ENCODE measurements at places on chromosomes 7 and 10. TPM values are rescaled to one million over a fixed set of nuclear protein-coding genes. Genes with fewer than 3 reads are reported as not detected.
A peak's percentile ranks its signal among the peaks of the same experiment; 100 is the strongest.

DNA sequence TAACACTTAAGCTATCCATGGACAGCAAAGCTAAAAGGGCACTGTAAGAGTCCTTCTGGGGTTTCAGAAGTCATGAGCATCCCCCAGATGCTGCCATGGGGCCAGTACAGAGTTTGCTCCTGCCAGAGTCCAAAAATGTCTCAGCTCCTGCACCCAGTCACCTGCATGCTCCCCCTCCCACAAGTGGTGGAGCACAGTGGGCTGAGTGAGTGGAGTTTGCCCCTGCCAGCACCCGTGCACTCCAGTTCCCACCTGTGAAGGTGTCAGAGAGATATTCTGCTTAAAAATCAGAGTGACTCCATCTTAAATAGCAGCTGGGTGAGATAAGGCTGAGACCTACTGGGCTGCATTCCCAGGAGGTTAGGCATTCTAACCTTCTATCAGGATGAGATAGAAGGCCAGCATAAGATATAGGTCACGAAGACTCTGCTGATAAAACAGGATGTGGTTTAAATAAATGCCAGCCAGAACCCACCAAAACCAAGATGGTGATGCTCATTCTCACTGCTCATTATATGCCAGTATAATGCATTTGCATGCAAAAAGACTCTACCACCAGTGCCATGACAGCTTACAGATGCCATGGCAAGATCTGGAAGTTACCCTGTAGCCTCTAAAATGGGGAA is 140.1 kb upstream of the ZNF92 start:
- no peaks in the 10 kb centered on the region for H3K36me3 ChIP-seq
- no peak for DNase-seq
- no peak overlapping the region for H3K27ac ChIP-seq
- no peaks in the 10 kb centered on the region for H3K4me1 ChIP-seq
- no peaks in the 10 kb centered on the region for H3K27me3 ChIP-seq

TMEM196 gene
- not detected for total RNA-seq

GRCh38 chr7:69893906-69894305 is 295.6 kb downstream of the AUTS2 start:
- H3K4me3 ChIP-seq = no peak overlapping the region
- DNase-seq = no peak
- no peaks in the 10 kb centered on the region for H3K27me3 ChIP-seq
- H3K4me1 ChIP-seq = no peaks in the 10 kb centered on the region
- no peak overlapping the region for H3K27ac ChIP-seq

GRCh38 chr7:81180573-81180972 is 261.7 kb upstream of the SEMA3C start:
- H3K4me3 ChIP-seq = no peak overlapping the region
- no peak for DNase-seq
- no peak overlapping the region for H3K27ac ChIP-seq
- H3K36me3 ChIP-seq = no peaks in the 10 kb centered on the region
- no peaks in the 10 kb centered on the region for H3K27me3 ChIP-seq

SPOCK2 gene
- total RNA-seq = 5.3 TPM

DNA sequence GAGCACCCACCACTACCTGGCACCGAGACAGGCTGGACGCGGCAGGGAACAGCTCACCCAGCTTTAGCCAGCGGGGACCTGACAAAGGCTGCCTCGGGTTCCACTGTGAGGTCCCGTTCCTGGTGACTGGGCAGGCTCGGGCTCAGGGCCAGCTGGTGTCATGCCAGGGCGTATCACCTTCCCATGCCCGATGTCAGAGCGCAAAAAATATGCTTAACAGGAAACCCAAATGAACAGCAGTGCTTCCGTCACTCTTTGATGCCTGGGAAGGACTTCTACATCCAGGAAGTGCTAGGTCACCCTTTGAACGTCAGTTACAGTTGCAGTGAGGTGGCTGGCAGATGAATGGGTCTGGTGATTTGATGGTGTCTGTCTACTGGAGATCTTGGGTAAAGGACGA is 106.0 kb downstream of the ADARB2 start:
- peaks cover 43% of the 10 kb centered on the region for H3K27me3 ChIP-seq
- DNase-seq = no peak
- H3K27ac ChIP-seq = no peak overlapping the region
- H3K4me1 ChIP-seq = no peaks in the 10 kb centered on the region

GRCh38 chr10:34814223-34814912 is 728 bp downstream of the PARD3 start:
- no peak overlapping the region for H3K27ac ChIP-seq
- H3K4me3 ChIP-seq = peak overlapping the region; percentile 63
- H3K36me3 ChIP-seq = no peaks in the 10 kb centered on the region

GRCh38 chr10:71665456-71665855 is 54.1 kb downstream of the C10orf105 start:
- no peak overlapping the region for H3K4me3 ChIP-seq
- no peaks in the 10 kb centered on the region for H3K4me1 ChIP-seq
- no peaks in the 10 kb centered on the region for H3K27me3 ChIP-seq
- H3K27ac ChIP-seq = no peak overlapping the region

GPR37 gene
- 1.8 TPM for total RNA-seq

CYP3A4 gene
- total RNA-seq = not detected

DNA sequence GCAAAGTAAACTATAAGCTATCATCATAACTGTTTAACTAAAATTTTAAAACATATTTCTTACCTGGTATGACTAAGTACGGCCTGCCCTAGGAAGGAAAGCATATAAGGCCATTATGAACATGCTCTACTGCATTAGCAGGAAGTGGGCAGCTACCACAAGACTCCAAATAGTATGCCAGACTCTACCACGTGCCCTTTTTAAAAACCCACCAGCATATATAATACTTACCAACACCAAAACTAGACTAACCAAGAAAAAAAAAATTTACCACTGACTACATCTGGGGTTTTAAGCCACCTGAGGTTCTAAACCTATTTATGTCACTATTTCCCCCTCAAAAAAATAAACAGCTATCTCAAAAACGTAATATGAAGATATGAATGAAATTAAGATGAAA is 30.1 kb downstream of the NUDCD3 start:
- H3K27me3 ChIP-seq = no peaks in the 10 kb centered on the region
- no peak overlapping the region for H3K4me3 ChIP-seq
- H3K4me1 ChIP-seq = no peaks in the 10 kb centered on the region
- DNase-seq = no peak

- no peak overlapping the region for H3K4me3 ChIP-seq
- no peaks in the 10 kb centered on the region for H3K36me3 ChIP-seq
- no peak overlapping the region for H3K27ac ChIP-seq
- no peaks in the 10 kb centered on the region for H3K27me3 ChIP-seq
- no peaks in the 10 kb centered on the region for H3K4me1 ChIP-seq
These were observed 141.0 kb downstream of the MACC1 start for GRCh38 chr7:20075992-20076820.

- no peaks in the 10 kb centered on the region for H3K36me3 ChIP-seq
- H3K4me3 ChIP-seq = no peak overlapping the region
- H3K27ac ChIP-seq = no peak overlapping the region
- peaks cover 24% of the 10 kb centered on the region for H3K4me1 ChIP-seq
- DNase-seq = no peak
These were observed 73.3 kb upstream of the GSDME start for GRCh38 chr7:24830440-24831050.

- no peaks in the 10 kb centered on the region for H3K4me1 ChIP-seq
- H3K4me3 ChIP-seq = no peak overlapping the region
- no peak overlapping the region for H3K27ac ChIP-seq
These were observed 146.4 kb downstream of the ZNF248 start for GRCh38 chr10:37710831-37711616.

DNA sequence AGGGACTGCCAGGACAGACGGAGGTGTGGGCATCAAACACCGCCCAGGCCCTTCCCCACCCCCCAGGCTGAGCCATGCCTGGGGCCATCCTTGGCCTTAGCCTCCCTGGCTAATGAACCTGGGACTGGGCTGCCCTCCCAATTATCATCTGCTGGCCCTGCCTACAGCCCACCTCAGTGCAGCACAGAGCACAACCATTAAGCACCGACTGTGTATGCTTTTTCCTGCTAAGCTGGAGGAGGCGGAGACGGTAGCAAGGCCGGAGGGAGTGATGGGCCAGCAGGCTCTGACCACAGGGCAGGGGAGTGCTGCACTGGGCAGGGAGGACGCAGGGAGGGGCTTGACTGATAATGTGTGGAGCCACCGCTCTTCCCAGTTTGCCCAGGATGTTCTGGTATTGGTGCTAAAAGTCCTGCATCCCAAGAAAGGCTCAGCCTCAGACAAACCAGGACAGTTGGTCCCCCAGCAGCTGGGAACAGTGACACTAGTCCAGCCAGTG is 72.0 kb downstream of the C10orf143 start:
- no peak for DNase-seq
- H3K27ac ChIP-seq = no peak overlapping the region
- no peaks in the 10 kb centered on the region for H3K4me1 ChIP-seq
- H3K4me3 ChIP-seq = no peak overlapping the region
- H3K27me3 ChIP-seq = 0 out of 2 replicates have a peak, but pooled peaks cover 5% of the 10 kb centered on the region
- no peaks in the 10 kb centered on the region for H3K36me3 ChIP-seq

IFIT2 gene
- 3.6 TPM for total RNA-seq

PAX4 gene
- total RNA-seq = not detected

GRCh38 chr10:121459622-121460453 is 138.4 kb downstream of the FGFR2 start:
- no peak overlapping the region for H3K27ac ChIP-seq
- H3K27me3 ChIP-seq = peaks cover 55% of the 10 kb centered on the region
- no peak for DNase-seq
- no peak overlapping the region for H3K4me3 ChIP-seq

GRCh38 chr7:30502470-30503251 is 2.0 kb downstream of the GGCT start:
- DNase-seq = peak; percentile 75
- H3K4me1 ChIP-seq = peaks cover 45% of the 10 kb centered on the region
- peaks cover 36% of the 10 kb centered on the region for H3K36me3 ChIP-seq
- peak overlapping the region; percentile 81 for H3K4me3 ChIP-seq

BLNK gene
- total RNA-seq = 0.98 TPM

- no peaks in the 10 kb centered on the region for H3K36me3 ChIP-seq
- H3K27ac ChIP-seq = no peak overlapping the region
- no peak overlapping the region for H3K4me3 ChIP-seq
- H3K4me1 ChIP-seq = no peaks in the 10 kb centered on the region
- no peak for DNase-seq
These were observed 56.3 kb downstream of the PLPP4 start for GRCh38 chr10:120513307-120513796.

- peak overlapping the region; percentile 65 for H3K27ac ChIP-seq
- H3K27me3 ChIP-seq = no peaks in the 10 kb centered on the region
- H3K4me3 ChIP-seq = 0 out of 2 replicates have a peak overlapping the region, but pooled peaks have one; percentile 15
- peak; percentile 71 for DNase-seq
- H3K36me3 ChIP-seq = no peaks in the 10 kb centered on the region
- H3K4me1 ChIP-seq = peaks cover 15% of the 10 kb centered on the region
These were observed 78.1 kb downstream of the TPST1 start for GRCh38 chr7:66283003-66283920.

- H3K27ac ChIP-seq = no peak overlapping the region
- H3K36me3 ChIP-seq = no peaks in the 10 kb centered on the region
- DNase-seq = no peak
- H3K4me1 ChIP-seq = peaks cover 24% of the 10 kb centered on the region
- no peaks in the 10 kb centered on the region for H3K27me3 ChIP-seq
- no peak overlapping the region for H3K4me3 ChIP-seq
These were observed 3.8 kb downstream of the TMEM184A start for GRCh38 chr7:1552200-1552599.

- no peak overlapping the region for H3K27ac ChIP-seq
- no peaks in the 10 kb centered on the region for H3K36me3 ChIP-seq
- H3K4me3 ChIP-seq = no peak overlapping the region
- H3K4me1 ChIP-seq = no peaks in the 10 kb centered on the region
- no peak for DNase-seq
- no peaks in the 10 kb centered on the region for H3K27me3 ChIP-seq
These were observed 75.9 kb upstream of the SH2B2 start for GRCh38 chr7:102210787-102211186.

- H3K27me3 ChIP-seq = no peaks in the 10 kb centered on the region
- no peak overlapping the region for H3K27ac ChIP-seq
- no peak overlapping the region for H3K4me3 ChIP-seq
- no peaks in the 10 kb centered on the region for H3K36me3 ChIP-seq
These were observed 48.2 kb downstream of the PRLHR start for GRCh38 chr10:118547282-118547681.

GRCh38 chr7:155653803-155654202 is 9.3 kb downstream of the RBM33 start:
- no peak overlapping the region for H3K27ac ChIP-seq
- H3K36me3 ChIP-seq = peaks cover 11% of the 10 kb centered on the region
- H3K27me3 ChIP-seq = no peaks in the 10 kb centered on the region
- H3K4me3 ChIP-seq = no peak overlapping the region

- no peaks in the 10 kb centered on the region for H3K4me1 ChIP-seq
- no peaks in the 10 kb centered on the region for H3K27me3 ChIP-seq
- DNase-seq = peak; percentile 41
These were observed 23.9 kb upstream of the SEPHS1 start for GRCh38 chr10:13371897-13372470.

- H3K27ac ChIP-seq = no peak overlapping the region
- H3K36me3 ChIP-seq = no peaks in the 10 kb centered on the region
- DNase-seq = no peak
- no peak overlapping the region for H3K4me3 ChIP-seq
- H3K27me3 ChIP-seq = no peaks in the 10 kb centered on the region
These were observed 16.7 kb upstream of the C10orf95 start for GRCh38 chr10:102467971-102468438.

- H3K36me3 ChIP-seq = no peaks in the 10 kb centered on the region
- peak within 1 kb of the TSS; percentile 96 for H3K4me3 ChIP-seq
- no peaks in the 10 kb centered on the region for H3K27me3 ChIP-seq
- H3K4me1 ChIP-seq = peaks cover 10% of the 10 kb centered on the region
- no peak for DNase-seq
- peak within 1 kb of the TSS; percentile 94 for H3K27ac ChIP-seq
These were observed at the start of gene TNRC18 for GRCh38 chr7:5423306-5423975. Gene TNRC18 (minus strand): TSS chr7:5423834. CDS start chr7:5421246, 2,588 bp downstream.

PMPCB gene
- 72.2 TPM for total RNA-seq

ACSL5 gene
- 11.7 TPM for total RNA-seq

DNA sequence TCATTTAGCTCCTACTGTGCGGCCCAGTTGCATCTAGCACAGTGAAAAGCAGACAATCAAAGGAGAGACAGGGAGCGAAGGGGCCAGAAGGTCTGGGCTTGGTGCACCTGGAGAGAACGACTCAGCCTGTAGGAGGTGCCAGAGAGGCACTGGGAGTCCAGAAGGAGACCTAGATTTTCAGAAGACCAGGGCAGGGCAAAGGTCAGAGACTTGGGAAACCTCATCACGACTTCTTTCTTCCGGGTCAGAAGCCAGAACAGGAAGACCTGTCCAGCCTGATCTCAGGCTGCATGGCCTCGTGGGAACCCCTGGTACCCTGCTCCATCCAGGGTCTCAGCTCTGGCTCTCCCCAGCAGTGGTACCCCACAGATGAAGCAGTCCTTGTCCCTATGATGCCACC is 5.2 kb downstream of the AGAP3 start:
- H3K4me3 ChIP-seq = no peak overlapping the region
- DNase-seq = no peak
- H3K4me1 ChIP-seq = peaks cover 16% of the 10 kb centered on the region
